ENCODE measurements at places on chromosomes 3 and 15.

DNA sequence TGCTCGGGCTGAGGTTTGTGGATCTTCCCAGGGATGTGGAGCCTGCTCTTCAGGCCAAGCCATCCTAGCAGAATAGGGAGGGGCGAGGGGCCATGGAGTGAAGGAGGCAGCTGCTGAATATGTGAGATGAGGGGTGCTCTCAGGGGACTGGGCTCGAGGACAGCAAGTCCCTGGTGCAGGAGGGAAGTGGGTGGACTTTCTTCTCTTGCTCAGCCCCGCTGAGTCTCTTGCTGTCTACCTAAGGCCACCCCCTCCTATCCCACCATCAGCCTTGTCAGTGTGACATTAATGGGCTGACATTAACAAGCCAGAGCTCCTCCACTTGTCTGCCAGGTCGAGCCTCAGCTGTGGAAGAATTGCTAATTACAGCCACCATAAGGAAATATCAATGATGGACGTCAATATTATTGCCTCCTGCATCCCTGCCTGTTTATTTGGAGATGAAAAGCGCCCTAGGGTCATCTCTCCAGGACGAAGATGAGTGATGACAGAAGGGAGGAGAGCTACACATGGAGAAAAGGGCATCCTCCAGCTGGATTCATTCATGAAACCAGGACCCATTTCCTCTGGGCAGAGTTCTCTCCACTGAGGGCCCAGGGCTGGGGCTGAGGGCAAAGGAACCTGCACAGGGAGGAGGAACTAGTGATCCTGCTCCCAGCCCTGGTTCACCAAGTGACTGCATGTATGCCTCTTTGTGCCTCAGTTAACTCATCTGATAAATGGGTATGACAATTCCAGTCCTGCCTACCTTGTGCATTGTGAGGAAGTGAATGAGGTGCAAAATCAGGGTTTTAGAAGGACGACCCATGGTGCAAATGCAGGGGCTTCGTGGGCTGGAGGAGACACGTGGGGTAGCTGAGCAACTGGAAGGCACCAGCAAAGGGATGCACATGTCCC, 34.9 kb upstream of the LINGO1 start:
- H3K27me3 ChIP-seq = peaks cover 3% of the 10 kb centered on the region
- DNase-seq = no peak
- no peak overlapping the region for H3K4me3 ChIP-seq
- H3K4me1 ChIP-seq = no peaks in the 10 kb centered on the region
- H3K36me3 ChIP-seq = no peaks in the 10 kb centered on the region

- DNase-seq = no peak
- no peaks in the 10 kb centered on the region for H3K36me3 ChIP-seq
- H3K27me3 ChIP-seq = no peaks in the 10 kb centered on the region
- no peaks in the 10 kb centered on the region for H3K4me1 ChIP-seq
Measured at GRCh38 chr15:37134244-37134643, 33.9 kb upstream of the MEIS2 start.

DNA sequence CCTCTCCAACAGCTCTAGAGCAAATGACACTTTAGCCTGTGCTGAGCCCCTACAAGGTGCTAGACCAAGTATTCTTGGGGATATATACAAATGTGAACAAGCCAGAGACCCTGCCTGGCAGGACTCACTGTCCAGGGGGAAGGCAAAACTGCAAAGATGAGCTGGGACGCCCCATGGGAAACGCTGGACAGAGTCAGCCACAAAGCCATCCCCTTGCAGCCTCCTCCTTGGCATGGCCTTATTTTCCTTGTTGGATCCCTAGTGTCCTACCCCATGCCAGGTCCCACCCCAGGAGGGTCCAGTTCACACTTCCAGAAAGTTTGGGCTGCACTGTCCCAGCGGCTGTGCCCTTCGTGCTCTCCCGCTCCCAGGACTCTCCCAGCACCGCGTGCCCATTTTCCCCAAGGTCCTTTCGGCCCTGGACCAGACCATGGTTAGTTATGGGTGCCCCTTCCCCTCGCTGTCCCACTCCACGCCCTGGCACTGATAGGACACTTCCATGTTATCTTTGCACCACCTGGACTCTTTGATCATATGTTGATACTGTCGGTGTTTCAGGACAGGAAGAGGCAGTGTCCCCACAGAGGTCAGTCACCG, 5.8 kb upstream of the NRROS start:
- no peaks in the 10 kb centered on the region for H3K36me3 ChIP-seq
- peaks cover 8% of the 10 kb centered on the region for H3K27me3 ChIP-seq
- no peak overlapping the region for H3K4me3 ChIP-seq
- peaks cover 3% of the 10 kb centered on the region for H3K4me1 ChIP-seq
- H3K27ac ChIP-seq = no peak overlapping the region

GRCh38 chr15:93583968-93584367, 495.0 kb upstream of the RGMA start:
- H3K4me3 ChIP-seq = no peak overlapping the region
- H3K4me1 ChIP-seq = no peaks in the 10 kb centered on the region
- H3K36me3 ChIP-seq = no peaks in the 10 kb centered on the region
- peak; percentile 44 for DNase-seq
- H3K27ac ChIP-seq = no peak overlapping the region

All from lung (tissue), 17 donors.